Brain microvascular endothelial cell (primary cell): ENCODE measurements at places on chromosomes 7 and 10.

DNA sequence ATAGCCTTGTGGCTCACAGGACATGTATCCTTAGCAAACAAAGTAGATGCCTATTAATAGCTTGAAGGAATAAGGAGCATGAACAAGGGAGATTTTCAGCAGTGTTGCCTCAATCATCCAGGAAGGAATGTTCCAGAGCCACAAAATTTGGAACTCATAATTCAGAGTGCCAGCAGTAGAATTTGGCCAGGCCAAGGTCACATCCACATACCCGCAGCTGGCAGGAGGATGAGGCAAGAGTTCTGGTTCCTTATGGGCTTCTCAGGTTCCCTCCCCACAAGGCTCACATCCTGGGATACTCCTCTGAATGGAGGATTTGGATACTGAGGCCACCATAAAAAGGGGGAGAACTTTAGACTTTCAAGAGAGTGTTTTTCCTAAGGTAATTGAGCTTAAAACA is 45.8 kb downstream of the SUFU start:
- DNase-seq = no peak

DNA sequence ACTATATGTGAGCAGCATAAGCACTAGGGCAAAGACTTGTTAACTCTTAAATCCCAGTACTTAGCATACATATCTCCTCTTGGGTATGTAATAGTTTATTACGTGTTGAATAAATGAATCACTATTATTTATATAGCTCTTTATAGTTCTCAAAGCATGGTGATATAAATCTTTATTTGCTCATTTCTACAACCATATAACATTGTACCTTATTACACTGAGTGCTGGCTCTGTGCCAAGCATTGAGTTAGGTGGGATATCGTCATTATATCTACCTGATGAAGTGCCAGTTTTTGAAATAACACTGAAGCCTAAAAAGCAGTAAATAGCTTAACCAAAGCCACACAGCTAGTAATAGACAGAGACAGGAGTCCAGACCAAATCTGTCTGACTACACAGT is 27.9 kb downstream of the AHR start:
- no peak for DNase-seq

DNA sequence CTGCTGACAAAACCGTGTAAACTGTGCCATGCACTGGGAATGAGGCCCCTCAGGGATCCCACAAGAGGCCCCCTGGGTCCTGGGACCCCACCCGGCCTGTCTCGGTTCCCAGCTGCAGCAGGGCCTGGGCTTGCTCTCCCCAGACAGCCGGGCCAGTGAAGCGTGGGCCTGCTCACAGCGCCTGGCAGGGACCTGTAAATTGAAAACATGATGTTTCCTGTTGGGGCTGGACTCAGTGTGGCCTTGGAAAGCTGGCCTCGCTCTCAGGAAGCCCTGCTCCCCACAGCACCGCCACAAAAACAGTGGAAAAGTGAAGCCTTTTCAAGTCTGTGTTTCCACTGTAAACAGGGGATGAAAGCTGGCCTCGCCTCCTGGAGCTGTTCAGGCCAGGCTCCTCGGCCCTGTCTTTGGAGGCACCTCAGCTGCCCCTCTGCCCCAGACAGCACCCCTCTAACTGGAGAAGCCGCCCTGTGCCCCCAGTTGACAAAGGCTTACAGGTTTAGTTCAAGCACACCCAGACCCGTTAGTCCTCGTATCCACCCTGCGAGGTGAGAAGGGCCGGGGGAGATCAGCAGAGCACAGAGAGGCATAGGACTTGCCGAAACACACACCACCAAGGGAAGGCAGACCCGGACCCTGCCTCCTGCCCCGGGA is 108.3 kb downstream of the ZMIZ1 start:
- DNase-seq = no peak

DNA sequence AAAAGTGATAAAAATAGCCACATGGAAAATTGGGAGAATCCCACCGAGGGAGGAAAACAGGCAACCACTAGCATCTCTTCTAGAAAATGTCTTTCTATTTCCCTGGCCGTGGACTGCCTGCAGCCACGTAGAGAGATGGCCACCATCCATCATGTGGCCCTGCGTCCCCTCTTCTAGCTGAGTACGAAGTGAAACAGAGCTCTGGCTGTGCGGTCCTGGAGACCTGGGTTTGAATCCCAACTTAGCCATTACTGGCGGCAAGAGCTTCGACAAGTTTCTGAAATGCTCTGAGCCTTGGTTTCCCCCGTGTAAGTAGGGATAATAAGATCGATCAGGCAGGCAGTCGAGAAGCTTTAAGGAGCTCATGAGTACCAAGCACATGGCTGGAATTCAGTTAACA is 32.9 kb downstream of the ZCCHC24 start:
- no peak for DNase-seq

DNA sequence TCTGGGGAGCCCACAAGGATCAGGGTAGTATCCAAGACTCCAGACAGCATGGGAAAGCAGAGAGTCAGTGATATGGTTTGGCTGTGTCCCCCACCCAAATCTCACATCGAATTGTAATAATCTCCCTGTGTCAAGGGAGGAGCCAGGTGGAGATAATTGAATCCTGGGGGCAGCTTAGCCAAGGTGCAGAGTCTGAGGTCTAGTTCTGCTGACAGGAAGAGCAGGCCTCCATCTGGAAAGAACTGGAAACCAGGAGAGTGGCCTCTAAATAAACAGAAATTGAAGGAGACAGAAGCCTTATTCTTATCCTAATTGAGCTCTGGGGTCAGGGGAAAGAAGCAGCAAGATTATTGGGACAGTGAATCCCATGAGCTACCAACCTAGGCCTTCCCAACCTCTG is 146.7 kb upstream of the NRP1 start:
- no peak for DNase-seq

GRCh38 chr10:18043148-18044006 is 91.7 kb downstream of the SLC39A12 start:
- DNase-seq = peak; percentile 45

GRCh38 chr7:80420876-80421275 is 91.0 kb downstream of the GNAT3 start:
- no peak for DNase-seq

GRCh38 chr10:14878266-14879123 is at the start of gene SUV39H2:
Gene SUV39H2 (plus strand): TSS chr10:14878866. CDS start chr10:14878889, 23 bp downstream.
- DNase-seq = peak; percentile 92

DNA sequence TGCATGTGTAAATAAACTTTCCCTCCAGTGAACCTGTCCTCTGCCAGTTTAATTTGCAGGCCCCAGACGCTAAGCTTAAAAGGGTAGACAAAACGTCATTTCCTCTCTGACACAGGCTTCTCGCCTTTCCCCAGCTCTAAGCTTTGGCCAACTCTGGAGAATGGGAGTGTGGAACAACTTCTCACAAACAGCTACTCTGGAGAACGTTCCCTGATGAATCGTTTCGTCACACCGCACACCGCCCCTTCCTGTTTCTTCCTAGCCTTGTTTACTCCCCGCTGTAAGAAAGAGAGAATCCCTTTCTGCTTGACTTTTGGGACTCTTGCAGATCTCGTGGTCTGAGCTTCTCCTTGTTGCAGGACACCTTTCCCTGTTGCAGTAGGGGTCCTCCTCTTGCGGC is 564.2 kb downstream of the TCERG1L start:
- no peak for DNase-seq

DNA sequence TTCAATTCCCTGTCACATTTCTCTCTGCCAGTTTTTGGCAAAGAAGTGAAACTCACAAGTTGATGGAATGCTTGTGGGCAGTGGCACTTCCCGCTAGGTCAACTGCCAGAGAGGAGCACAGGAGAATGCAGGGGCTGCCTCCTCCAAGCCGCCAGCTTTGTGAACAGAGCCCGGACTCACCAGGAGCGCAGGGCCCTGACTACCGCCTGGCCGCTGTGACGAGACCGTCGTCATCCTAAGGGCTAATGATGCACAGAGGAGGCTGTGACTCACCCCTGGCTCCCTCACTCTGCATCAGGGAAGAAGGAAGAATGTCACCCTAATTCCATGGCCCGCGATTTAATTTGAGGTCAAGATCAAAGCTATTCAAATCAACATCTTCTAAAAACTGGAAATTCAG is 123.9 kb downstream of the TAX1BP1 start:
- DNase-seq = peak; percentile 79

DNA sequence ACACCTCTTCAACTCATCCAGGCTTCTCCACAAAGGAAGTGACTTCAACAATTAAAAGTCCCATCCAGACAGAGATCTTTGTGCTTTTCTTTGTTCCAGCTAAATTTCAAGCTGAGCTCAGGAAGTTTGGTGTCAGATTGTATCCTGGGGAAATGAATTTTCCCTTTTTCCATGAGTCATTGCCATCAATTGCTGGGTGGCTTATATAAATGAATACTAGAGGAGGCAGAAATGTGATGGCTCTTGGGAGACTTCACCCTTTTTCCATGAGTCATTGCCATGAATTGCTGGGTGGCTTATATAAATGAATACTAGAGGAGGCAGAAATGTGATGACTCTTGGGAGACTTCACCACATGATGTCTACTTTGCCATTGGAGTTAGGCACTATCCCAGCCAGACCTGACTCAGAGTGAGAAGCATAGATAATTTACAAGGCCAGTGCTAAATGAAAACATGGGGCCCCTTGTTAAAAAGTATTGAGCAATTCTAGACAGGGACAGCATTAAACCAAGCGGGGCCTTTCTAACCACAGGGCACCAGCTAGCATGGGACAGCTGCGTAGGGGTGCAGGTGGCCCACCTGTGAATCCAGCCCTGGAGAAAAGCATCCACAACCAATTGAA is 339.2 kb upstream of the PODXL start:
- peak; percentile 83 for DNase-seq

GRCh38 chr7:17305387-17306171 is 7.1 kb downstream of the AHR start:
- no peak for DNase-seq

GRCh38 chr7:2433713-2434550 is 30.5 kb downstream of the CHST12 start:
- no peak for DNase-seq
